ENCODE measurements at places on chromosomes 2 and 18.

- no peak overlapping the region for H3K27ac ChIP-seq
- H3K27me3 ChIP-seq: no peaks in the 10 kb centered on the region
- no peaks in the 10 kb centered on the region for H3K36me3 ChIP-seq
These were observed 15.6 kb upstream of the KLF11 start for GRCh38 chr2:10027660-10028330.

GRCh38 chr2:181741756-181742155 is 61.4 kb upstream of the NEUROD1 start:
- H3K4me1 ChIP-seq: 0 out of 2 replicates have a peak, but pooled peaks cover 4% of the 10 kb centered on the region
- no peak overlapping the region for H3K27ac ChIP-seq
- no peaks in the 10 kb centered on the region for H3K36me3 ChIP-seq
- no peak for DNase-seq

- no peak within 1 kb of the TSS for H3K4me3 ChIP-seq
- no peaks in the 10 kb centered on the region for H3K27me3 ChIP-seq
- no peak within 1 kb of the TSS for H3K27ac ChIP-seq
- H3K4me1 ChIP-seq: no peaks in the 10 kb centered on the region
- H3K36me3 ChIP-seq: no peaks in the 10 kb centered on the region
- no peak for DNase-seq
These were observed at the start of gene UNC80 for GRCh38 chr2:209771474-209772289. TSS of gene UNC80 (plus strand) at chr2:209771832. CDS start at chr2:209772073, 241 bp downstream.

DNA sequence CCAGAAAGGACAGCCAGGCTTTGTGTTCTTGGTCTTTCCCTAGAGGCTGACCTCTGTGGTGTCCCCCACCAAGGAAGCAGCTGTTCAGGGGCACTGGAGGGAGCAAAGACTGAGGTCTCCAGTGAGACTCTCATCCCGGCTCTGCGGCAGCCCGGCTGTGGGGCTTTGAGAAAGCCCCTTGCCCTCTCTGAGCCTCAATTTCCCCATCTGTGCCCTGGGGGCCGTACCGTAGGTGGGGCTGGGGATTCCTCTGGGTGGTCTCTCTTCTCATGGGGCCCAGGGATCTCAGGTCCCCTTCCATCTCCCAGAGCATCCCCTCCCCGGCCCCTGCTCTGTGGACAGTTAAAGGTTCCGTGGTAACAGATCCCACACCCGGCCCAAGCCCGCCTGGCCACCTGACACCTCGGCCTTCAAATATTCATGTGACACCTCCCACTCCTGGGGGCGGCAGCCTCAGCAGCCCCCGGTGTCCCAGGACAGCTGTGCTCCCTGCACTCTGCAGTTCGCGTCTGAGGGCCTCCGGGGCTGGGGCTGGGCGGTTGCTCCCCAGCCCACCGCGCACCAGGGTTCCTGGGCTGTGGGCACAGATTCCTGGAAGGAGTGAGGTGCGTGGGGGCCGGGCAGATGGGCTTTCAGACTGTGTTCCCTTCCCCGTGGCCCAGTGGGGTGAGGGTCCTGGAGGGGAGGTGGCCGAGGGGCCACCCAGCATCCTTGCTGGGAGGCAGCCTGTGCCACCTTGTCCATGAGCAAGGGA is 15.1 kb upstream of the KLHL30 start:
- no peak for DNase-seq
- H3K4me1 ChIP-seq: no peaks in the 10 kb centered on the region
- no peak overlapping the region for H3K4me3 ChIP-seq
- no peaks in the 10 kb centered on the region for H3K27me3 ChIP-seq
- H3K27ac ChIP-seq: no peak overlapping the region

DNA sequence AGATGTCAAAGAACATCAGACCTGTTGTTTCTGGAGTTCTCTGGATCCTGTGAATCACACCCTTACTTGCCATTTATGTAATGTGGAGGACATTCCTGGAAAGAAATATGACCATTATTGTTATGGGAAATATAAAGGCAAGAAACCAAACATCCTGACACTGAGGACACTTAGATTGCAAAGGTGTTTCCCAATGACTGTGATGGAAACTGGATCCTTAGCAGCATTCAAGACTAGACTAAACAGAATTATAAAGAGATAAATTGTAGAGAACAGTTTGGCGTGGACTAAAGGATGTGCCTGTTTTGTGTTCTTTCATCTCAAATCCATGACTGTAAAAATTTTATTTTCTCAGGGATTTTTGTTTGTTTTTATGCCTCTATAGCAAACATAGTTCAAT is 347.7 kb upstream of the SLC14A2 start:
- no peak overlapping the region for H3K27ac ChIP-seq
- no peaks in the 10 kb centered on the region for H3K4me1 ChIP-seq
- H3K36me3 ChIP-seq: no peaks in the 10 kb centered on the region
- no peak for DNase-seq
- H3K27me3 ChIP-seq: no peaks in the 10 kb centered on the region
- no peak overlapping the region for H3K4me3 ChIP-seq

GRCh38 chr2:186879312-186879711 is 30.3 kb upstream of the ZSWIM2 start:
- H3K4me1 ChIP-seq: no peaks in the 10 kb centered on the region
- H3K36me3 ChIP-seq: no peaks in the 10 kb centered on the region
- H3K27ac ChIP-seq: no peak overlapping the region

DNA sequence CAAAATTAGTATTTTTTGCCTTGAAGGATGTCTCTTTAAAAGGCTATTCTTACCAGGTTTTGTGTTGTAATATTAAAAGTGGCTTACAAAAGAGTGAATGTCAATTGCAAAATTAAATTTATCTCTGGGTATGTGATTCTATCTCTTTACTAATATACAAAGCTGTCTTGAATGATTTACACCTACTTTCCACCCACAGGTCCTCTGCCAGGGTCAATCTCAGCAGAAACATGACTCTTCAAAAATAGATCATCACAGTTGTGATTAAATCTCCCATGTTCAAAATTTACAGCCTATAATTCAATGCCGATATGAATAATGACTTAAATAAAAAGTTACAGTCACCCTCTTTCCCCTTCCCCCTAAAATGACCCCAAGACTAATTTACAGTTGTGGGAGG is 78.8 kb downstream of the SLC8A1 start:
- H3K4me3 ChIP-seq: no peak overlapping the region
- H3K4me1 ChIP-seq: no peaks in the 10 kb centered on the region
- DNase-seq: no peak
- no peaks in the 10 kb centered on the region for H3K27me3 ChIP-seq
- H3K36me3 ChIP-seq: no peaks in the 10 kb centered on the region

- no peak overlapping the region for H3K27ac ChIP-seq
- H3K36me3 ChIP-seq: no peaks in the 10 kb centered on the region
- H3K4me1 ChIP-seq: no peaks in the 10 kb centered on the region
- DNase-seq: no peak
- H3K4me3 ChIP-seq: no peak overlapping the region
These were observed 22.7 kb downstream of the LDLRAD4 start for GRCh38 chr18:13241083-13241892.

GRCh38 chr18:76937597-76937996 is 115.2 kb downstream of the ZNF236 start:
- H3K4me1 ChIP-seq: no peaks in the 10 kb centered on the region
- H3K4me3 ChIP-seq: no peak overlapping the region
- H3K36me3 ChIP-seq: no peaks in the 10 kb centered on the region
- no peak overlapping the region for H3K27ac ChIP-seq
- no peaks in the 10 kb centered on the region for H3K27me3 ChIP-seq

DNA sequence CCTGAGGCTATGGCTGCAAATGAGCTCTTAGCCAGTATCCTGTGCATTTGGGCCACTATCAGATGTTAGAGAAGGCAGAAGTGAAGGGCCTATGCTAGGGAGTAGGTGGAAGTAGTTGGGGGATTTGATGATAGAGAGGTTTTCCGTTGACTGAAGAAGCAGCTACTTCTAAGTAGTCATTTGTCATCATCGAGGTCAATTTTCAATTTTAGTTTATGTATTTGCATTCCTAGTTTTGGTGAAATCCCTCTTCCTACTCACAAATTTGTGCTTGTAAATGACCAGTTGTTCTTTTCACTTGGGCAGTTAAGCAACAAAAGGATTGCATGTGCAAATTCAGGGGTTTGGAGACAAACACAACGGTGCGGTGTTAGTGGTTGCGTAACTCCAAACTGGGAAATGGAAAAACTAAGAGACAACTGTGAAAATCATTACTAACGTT is 48.5 kb upstream of the PELI1 start:
- no peak for DNase-seq
- peaks cover 44% of the 10 kb centered on the region for H3K4me1 ChIP-seq
- no peaks in the 10 kb centered on the region for H3K36me3 ChIP-seq
- no peaks in the 10 kb centered on the region for H3K27me3 ChIP-seq
- peak overlapping the region; percentile 38 for H3K27ac ChIP-seq

All from MM.1S (cell line).